ENCODE measurements at places on chromosomes 12 and 14.

GRCh38 chr14:72643317-72643801, 250.5 kb downstream of the DPF3 start:
- no peak for DNase-seq

GRCh38 chr14:78403278-78403815, 233.2 kb downstream of the NRXN3 start:
- no peak for DNase-seq

DNA sequence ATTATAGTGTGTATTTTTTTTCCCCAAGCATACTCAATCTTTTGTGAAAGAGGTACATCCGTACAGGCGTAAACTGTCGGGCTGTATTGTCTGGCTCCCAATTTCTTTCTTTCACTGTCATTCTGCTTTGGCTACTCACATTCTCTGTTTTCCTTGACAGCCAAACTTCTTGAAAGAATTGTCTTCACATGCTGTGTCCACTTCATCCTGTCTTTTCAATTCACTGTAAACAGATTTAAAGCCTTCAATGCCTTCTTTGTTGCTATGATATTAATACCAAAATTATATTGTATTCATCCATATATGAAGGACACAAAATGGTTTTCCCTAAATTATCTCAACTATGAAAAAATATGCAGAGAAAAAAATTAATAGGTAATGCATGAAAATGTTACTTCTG, 6.0 kb upstream of the ATP23 start:
- DNase-seq: no peak

GRCh38 chr14:70735043-70735442, 74.3 kb downstream of the MAP3K9 start:
- no peak for DNase-seq
